Suppressor macrophage treated with lipopolysaccharide for 4 hours (primary cell): ENCODE measurements at places on chromosomes 16 and 17.

DNA sequence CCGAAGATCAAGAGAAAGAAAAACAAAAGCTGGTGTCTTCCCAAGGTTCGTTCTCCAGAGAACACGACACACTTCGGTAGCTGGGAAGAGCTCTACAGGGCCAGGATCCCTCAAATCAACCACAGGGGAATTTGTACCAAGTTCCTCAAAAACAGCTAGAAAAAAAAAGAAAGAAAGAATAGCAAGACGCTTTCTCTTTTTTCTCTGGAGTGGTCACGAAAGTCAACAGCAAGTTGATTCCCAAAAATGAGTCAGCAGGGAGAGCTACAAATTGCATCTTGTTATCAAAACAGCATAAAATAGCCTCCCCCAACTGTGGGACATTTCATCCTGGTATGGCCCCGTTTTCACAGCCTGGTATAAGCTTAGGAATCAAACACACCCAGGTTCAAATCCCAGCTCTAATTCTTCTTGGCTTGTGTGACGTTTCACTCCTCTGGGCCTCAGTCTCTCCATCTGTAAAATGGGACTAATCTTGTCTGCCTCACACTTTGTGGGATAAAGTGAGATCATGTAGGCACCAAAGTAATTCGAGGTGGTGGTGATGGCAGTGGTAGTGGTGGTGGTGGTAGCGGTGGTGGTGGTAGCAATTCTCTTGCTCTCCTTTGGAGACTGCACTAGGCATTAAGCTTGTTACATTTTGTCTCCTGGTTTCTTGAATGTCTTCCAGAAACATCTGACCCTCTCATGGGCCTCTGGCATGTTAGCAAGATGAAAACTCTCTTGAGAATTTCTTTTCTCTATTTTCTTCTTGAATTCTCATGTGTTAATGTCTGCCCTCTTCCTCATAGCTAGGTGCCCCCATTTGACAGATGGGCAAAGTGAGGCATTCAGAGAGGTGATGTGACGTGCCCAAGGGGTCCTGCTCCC is 988 bp upstream of the IL21R start:
- peak; percentile 76 for DNase-seq

DNA sequence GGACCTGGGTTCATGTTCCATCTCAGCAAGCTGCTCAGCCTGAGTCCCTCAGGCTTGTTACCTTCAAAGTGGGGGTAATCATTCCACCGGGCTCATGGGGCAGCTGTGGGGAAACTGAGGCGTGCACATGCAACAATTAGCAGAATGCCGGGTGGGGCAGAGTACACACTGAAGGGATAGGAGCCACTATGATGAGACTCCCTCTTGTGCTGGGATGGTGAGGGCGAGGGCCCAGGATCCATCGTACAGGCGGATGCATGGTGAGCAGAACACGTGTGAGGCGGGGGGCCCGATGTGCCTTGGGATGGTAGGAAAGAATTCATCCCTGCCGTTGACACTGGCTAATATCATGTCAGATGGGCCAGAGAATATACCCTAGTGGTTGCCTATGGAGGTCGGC is 25.5 kb upstream of the MAP3K14 start:
- DNase-seq = no peak

DNA sequence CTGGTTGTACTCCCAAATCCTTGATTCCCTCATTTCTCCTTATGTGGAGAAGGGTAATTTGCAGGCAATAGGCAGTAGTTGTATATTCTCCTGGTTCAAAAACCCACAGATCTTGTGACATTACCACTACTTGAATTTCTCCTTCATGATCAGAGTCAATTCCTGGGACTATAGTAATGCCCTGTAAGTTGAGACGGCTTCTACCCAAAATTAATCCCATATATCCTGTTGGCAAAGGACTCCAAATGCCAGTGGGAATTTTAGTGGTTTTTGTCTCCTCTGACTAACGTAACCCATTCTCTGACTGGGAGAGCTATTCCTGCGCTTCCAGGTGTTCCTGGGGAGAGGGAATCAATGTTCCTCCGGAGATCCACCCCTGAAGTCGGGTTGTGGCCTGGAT is 11.6 kb upstream of the ZNF689 start:
- no peak for DNase-seq

DNA sequence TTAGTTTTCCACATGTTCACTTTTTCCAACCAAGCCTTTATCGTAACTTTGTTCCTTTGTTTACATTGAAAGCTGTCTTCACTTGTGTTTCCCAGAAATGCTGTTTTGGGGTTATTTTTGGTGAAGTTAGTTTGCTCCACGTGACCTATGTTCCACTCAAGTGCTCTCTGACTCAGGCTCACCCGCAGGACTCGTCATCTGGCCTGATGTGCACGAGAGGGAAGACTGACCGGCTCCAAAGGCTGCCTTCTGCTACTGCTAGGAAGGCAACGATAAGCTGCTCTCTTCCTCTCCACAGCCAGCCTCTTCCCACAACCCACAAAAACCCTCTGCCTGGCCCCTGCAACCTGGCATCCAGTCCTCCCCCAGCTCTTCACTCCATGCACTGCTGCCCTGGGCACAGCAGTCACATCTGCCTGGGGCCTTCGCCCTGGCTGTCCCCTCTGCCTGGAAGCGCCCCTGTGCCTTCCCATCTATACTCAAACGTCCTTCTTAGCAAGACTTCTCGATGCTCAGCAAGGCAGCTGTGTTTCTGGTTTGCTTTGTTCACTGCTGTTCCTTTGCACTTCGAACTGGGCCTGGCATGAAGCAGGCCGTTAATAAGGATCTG is 28.0 kb downstream of the ZCCHC14 start:
- peak; percentile 95 for DNase-seq

- DNase-seq = no peak
Measured at GRCh38 chr16:4060823-4061222, 55.4 kb downstream of the ADCY9 start.

- no peak for DNase-seq
Measured at GRCh38 chr17:290626-291025, 62.0 kb downstream of the RPH3AL start.

DNA sequence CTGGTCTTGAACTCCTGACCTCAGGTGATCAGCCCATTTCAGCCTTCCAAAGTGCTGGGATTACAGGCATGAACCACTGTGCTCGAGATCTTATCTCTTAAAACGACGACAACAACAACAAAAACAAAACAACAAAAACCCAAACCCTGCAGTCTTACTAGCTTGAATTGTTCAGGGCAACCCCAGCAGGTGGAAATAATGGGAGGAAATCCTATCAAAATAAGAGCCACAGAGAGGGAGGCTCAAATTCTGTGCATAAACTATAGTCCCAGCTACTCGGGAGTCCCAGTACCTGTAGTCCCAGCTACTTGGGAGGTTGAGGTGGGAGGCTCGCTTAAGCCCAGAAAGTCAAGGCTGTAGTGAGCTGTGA is 16.5 kb upstream of the ATP6V0A1 start:
- DNase-seq = no peak

DNA sequence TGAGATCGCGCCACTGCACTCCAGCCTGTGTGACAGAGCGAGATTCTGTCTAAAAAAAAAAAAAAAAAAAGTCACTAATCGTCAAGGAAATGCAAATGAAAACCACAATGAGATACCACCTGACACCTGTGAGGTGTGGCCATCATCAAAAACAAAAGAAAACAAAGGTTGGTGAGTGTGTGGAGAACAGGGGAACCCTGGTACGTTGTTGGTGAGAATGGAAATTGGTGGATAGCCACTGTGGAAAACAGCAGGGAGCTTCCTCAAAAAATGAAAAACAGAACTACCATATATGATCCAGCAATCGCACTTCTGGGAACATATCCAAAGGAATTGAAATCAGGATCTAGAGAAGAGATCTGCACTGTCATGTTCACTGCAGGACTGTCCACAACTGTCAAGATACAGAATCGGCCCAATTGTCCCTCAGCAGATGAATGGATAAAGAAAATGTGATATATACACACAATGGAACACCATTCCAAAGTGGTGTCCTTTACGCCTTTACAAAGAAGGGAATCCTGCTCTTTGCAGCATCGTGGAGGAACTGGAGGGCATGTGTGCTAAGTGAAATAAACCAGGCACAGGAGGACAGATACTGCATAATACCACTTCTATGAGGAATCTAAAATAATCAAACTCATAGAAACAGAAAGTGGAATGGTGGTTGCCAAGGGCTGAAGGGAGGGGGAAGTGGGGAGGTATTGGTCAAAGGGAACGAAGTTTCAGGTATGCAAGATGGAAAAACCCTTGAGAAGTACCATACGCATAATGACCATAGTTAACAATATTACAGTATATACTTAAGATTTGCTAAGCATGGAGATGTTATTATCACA is 63.5 kb upstream of the PLCG2 start:
- DNase-seq = peak; percentile 11

DNA sequence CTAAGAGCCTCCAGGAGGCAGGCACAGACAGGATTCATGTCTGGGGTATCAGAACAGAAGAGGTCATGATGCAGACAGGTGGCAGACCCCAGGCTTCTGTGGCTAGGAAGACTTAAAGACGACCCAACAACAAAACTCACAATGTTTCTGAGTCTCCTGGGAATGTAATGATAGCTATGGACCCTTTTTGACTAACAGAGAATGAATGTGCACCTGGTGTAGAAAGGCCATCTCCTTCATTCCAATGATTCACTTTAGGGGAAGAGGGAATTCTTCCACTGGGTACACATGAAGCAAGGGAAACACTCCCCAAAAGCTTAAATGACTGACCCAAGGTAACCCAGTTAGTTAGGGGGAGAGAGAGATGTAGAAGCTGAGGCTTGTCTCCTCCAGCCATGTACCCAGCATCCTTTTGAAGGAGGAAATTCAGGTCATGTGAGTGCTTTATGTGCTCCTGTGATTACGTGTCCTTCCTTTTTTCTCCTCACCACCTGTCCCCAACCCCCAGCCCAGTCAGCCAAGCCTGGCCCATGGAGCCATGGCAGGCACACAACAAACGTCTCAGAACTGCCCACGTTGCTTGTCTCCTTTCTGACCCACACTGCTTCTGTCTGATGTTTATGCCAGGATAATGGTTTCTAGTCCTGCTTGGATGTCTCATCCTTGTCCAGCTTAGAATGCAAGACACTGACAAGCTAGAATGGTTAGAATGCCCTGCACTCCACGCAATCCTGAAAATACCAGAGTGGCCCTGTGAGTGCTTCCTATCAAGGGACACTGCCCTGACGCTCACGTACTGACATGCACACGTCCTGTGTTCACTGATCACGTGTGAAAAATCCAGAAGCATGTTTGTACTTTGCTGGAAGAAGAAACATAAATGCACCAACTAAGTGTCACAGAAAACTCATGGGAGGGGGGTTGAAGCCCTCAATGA is 156.4 kb downstream of the ZFHX3 start:
- DNase-seq = no peak

GRCh38 chr17:1490643-1491442 is 1.6 kb downstream of the MYO1C start:
- peak; percentile 45 for DNase-seq

- no peak for DNase-seq
Measured at GRCh38 chr16:76182041-76182635, 95.1 kb upstream of the CNTNAP4 start.

DNA sequence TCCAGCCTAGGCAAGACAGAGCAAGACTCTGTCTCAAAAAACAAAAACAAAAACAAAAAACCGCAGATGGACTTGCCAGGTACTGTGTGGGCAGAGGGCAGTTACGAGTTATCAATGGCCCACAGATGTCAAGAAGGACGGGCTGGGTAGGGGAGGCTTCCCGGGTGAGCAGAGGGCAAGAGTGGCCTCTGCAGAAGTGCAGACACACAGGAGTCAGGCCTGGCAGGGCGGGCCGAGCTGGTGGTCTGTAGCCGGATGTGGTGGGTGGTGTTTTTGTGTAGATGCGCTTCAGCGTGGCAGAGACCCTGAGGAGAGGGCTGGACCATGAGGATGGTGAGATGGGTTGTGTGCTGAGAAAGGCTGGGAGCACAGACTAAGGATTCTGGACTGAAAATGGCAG is 44.9 kb upstream of the KDM6B start:
- DNase-seq = no peak

GRCh38 chr16:16983582-16983981 is 487.2 kb downstream of the XYLT1 start:
- DNase-seq = no peak

DNA sequence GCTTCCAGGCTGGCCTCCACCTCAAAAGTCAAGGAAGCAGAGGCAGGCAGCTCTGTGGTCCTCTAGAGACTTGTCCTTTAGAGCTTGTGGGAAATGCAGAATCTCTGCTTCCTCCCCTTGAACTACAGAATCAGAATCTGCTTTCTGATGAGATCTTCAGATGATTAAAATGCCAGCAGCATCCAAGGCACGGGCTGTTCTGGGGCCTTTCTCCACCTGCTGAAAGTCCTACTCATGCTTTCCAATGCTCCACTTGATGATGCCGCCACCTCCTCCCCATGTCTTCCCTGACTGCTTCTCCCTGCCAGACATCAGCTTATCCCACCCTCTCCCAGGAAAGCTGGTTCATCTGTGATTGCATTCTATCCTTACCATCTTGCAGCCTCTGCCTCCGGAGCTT is 33.3 kb downstream of the CMTM3 start:
- no peak for DNase-seq
